ENCODE measurements at places on chromosomes 12 and 14.
A peak's percentile ranks its signal among the peaks of the same experiment; 100 is the strongest.

DNA sequence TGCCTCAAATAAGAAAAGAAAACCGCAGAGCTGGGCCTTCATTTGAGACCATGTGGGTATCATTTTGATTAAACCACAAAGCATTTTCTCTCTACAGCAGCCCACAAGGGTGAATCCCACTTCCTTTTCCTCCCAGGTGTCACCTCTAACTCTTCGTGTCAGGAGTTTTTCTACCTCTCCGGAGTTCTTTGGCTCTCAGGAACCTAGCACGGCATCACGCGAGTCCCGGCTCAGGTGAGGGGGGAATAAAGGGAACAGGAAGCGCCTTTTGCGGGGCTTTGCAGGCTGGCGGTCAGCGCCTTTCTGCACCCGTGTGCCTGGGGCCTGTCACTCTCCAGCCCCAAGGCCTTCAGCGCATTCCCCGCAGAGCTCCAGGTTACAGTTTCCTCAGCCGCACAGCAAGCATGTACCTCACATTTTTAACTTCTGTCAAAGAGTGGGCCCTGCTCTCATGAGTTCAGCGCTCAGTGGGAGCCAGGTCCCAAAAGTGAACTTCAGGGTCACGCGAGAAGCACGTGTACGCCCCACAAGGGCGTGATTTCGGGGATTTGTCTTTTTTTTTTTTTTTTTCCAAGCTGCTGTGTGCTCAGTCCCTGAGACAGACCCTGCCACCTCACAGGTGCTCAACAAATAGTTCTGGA, 740 bp upstream of the PRPF40B start:
- DNase-seq = peak; percentile 49

- DNase-seq = no peak
These were observed 7.5 kb downstream of the RESF1 start for GRCh38 chr12:31966558-31967205.

DNA sequence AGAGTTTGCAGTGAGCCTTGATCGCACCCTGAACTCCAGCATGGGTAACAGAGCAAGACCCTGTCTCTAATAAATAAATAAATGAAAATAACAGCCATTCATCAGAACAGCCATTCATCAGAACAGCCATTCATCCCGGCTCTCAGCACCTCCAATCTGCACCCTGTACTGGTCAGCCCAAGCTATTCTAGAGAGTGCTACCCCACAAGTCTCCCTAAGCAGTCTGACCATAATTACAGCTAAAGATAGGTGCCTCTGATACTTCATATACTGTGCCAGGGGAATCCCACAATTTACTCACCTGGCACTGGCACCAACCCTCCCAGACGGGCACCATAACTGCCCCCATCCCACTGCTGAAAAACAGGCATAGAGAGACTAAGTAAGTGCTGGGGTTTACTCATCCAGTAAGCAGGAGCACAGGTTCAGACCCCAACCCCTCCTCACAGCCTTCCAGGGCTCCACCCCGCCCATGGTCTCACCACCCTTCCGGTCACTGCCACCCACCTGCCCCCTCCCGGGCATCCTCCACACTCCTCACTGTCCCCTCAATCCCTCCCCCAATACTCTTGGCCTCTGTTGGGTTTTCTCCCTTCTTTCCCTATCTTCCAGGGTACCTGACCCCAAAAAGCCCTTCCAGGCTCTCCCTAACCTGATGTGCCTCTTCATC, 15.2 kb upstream of the EIF5 start:
- no peak for DNase-seq

GRCh38 chr14:61577506-61577931, 117.8 kb upstream of the HIF1A start:
- no peak for DNase-seq

GRCh38 chr12:120546050-120546386, 11.9 kb downstream of the RNF10 start:
- DNase-seq = no peak

GRCh38 chr12:128098730-128099129, 168.2 kb upstream of the TMEM132C start:
- no peak for DNase-seq

DNA sequence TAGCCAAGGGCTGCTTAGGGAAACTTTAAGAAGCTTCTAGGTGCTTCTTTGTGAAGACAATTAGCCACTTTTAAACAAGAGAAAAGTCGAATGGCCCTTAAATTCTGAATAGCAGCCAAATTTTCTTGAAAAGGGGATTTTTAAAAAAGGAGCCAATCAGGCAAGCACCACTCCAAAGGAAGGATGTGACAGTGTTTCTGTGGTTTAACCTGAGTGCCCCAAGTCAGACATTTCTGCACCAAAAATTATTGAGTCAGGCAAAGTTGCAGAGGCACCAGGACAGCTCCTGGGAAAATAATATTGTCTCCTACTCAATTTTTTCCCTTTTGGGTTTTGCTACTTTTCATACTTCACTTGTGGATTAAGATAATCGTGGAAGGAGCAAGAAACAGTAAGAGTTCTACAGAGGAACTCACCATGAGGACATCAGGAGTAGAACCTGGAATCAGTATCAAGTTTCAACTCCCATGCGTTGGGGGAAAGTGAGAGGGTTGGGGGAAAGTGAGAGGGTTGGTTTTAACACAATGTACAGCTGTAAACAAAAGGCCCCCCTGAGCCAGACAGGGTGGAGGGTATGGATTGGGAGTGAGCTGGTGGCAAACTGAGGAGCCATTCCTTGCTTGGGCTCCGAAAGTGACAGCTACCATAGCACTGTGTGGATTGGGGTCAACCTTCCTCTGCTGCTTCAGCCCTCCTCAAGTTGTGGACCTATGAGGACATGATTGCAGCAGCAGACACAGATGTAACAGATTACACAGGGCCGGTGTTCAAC, 90.8 kb downstream of the SLC38A1 start:
- no peak for DNase-seq

DNA sequence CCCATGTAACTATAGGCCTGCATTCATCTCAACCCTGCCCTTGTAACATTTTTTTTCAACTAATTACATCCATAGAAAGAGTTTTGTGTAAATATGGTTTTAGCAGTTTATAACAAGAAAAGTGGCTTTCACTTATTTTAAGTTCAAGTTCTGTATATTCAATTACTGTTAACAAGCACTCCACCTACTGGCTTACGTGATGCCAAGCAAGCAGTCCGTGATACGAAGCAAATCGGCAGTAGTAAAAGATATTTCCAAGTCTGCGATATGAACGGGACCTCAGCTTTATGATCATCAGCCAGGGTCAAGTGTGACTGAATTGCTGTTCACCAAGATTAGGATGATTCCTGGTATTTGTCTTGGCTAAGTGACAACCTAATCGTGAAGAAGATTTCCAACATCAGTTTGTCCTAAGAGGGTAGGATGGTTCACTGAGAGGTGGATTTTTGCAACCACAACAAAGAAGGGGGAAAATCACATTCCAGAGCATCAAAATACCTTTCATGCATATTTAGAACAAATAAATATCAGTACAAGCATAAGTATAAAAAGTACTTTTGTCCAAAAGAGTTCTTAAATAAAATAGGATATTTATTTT, 456.2 kb downstream of the FOXG1 start:
- no peak for DNase-seq

- DNase-seq = no peak
These were observed 92.9 kb downstream of the KCNC2 start for GRCh38 chr12:75116646-75117198.

DNA sequence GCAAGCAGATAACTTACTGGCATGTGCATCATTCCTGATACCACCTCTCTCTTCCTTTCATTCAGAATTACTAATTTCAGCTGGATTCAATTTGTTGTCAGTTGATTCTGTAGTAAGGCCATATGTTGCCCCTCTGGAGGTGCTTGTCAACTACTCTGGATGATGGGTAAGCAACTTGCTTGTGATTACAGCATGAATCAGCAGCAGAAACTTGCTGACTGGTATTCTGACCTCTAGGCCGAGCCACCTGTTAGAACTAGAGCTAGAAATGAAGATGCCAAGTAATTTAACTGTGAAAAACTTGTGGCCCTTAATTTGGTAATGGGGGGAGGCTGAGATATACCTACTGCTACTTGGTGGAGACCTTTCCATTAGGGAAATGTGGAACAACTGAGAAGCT, 5.1 kb downstream of the RNF10 start:
- no peak for DNase-seq

DNA sequence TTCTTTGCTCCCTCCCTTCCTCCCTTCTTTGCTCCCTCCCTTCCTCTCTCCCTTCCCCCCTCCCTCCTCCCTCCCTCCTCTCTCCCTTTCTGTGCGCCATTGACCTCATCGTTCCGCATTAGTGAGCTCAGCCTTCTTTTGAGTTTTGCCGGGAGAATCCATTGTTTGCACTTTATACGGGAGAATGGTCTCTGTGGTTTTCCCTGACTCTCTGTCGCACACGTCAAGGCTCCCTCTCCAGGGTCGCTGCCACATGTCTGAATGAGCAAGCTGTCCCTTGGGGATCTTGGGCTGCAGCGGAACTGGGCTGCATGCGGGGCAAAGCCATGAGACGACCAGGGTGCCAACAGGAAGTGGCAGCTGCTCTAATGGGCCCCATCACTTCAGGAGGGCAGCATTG, 118.5 kb downstream of the GLT1D1 start:
- no peak for DNase-seq

DNA sequence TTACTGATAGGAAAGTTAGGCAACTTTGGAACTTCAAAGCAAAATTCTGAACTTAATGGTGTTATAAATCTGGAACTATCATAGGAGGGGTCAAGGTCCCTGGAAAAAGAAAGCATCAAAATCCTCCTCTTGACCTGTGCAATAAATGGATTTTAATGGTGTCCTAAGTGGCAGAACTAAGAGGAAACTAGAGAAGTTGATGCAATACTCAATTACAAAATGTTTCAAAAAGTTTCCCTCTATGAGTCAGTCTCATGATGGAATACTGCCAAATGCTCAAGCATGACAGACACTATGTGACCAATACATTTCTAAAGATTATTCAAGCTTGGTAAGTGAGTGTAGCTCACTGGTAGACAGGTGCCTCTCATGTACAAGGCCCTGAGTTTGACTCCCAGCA, 47.7 kb upstream of the ERGIC2 start:
- DNase-seq = no peak

- DNase-seq = no peak
These were observed 18.9 kb upstream of the KLRG1 start for GRCh38 chr12:8970432-8970831.

- DNase-seq = no peak
These were observed 125.9 kb downstream of the ZNF664 start for GRCh38 chr12:124098887-124099286.

- DNase-seq = no peak
These were observed 12.5 kb downstream of the CFAP251 start for GRCh38 chr12:121930862-121931261.

DNA sequence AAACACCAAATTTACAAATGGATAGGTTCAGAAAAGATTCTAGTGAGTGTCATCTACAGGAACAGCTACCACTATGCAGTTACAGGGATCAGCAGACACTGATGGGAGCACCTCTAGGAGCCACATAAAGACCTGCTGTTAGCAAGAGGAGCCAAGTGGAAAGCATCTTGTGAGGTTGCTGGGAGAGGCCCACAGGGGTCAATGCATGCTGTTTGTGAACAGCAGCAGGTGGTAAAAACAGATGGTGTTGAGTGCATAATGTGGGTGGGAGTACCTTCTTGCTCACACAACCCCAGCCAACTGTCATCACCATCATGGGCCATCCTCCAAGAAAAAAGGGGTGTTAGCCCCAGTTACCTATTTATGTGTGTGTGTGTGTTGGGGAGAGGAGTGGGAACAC, 215.2 kb upstream of the SSTR1 start:
- DNase-seq = no peak

DNA sequence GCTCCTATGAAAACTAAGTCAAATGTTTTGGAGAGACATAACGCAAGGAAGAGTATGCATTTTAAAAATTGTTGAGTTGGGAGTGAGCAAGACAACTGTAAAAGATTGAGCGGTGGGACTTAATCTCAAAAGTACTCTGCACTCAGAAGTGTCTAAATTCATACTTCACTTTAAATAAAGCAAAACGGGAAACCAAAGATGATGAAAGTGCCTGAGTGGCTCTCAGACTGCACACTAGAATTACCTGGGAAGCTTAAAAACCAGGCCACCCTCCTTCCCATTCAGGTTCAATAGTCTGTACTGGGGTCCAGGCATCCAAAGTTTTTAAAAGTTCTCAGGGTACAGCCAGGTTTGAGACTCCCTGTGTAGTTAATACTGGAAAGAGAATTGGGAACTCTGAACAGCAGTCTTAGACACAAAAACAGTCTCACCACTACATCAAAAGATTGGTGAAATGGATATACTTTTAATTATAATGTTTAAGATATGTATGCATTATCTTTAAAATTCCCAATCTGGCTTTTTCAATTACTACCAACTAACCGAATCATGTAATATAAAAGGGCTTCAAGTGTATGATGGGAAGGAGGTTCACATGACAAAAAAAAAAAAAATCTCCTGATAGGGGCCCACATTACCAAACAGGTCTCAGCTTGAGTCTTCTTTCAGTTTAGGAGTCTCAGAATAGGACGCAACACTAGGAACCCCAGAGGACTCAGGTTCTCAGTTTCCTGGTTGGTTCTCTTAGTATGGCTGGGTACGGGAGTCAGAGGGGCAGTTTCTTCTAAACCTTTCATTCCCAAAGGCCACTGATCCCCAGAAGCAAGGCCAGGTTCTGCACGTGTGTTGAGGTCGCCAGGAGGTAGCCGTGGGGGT, 1.0 kb downstream of the HOMEZ start:
- no peak for DNase-seq

- DNase-seq = no peak
These were observed 1.0 kb downstream of the BDKRB1 start for GRCh38 chr14:96257056-96257455.

- DNase-seq = no peak
These were observed 6.7 kb downstream of the TOGARAM1 start for GRCh38 chr14:44968714-44969113.

- peak; percentile 97 for DNase-seq
These were observed 586 bp downstream of the TTC6 start for GRCh38 chr14:37595809-37596621.

DNA sequence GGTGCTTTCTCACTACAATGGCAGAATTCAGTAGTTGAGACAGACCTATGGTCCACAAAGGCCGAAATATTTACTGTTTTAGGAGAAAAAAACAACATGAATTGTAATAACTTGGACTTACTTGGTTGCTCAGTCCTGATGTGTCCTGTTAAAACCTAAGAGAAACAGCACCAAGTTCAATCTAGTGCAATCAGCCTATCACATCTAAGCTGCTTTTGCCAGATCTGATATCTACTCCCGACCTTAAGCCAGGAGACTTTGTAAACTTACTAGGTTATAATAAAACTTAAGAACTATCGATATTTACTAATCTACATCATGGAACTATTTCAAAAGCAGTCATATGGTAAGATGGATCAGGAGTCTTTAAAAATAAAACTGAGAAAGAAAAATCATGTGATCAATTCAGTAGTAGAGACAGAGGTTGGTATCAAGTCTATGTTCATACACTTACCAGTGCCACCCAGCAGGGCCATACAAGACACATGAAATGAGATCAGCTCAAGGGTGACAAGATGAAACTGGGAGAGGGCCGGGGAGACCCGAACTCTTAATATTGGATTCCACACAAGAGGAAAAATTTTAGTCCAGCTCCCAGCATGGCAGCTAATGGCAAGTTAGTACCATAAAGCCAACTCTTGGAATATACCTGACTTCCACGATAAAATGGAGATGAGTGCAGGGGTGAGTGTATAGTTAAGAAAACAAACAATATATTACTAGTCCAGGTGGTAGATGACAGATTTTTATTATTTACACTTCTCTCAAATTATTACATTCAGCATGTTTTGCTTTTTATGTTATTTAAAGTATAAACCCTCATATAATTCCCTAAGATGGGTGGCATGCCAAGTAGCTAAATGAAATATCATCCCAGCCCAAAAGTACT, 27.5 kb downstream of the NUDT4 start:
- no peak for DNase-seq
